ENCODE measurements at places on chromosomes 6 and 20.

DNA sequence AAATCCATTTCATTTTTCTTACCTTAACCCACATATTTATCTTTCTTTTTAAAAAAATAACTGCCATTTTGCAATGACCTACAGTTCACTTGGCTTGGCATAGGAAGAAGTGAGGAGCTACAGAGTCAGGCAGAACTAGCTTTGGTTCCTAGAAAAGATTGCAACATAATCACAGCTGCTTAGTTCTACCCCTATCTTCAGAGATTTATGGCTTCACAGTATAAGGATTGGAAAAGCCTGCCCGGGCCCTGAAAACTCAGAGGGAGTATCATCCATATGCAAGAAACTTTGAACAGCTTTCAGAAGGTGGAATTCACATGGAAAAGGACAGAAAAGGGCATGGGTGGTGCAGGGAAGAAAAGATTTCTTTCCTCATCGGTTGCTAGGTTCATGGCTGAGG is 774.3 kb upstream of the CHD6 start:
- DNase-seq = no peak

GRCh38 chr6:33082702-33083101 is 6.9 kb downstream of the HLA-DPB1 start:
- DNase-seq = no peak

GRCh38 chr6:145865175-145865574 is 50.6 kb upstream of the FBXO30 start:
- DNase-seq = no peak

DNA sequence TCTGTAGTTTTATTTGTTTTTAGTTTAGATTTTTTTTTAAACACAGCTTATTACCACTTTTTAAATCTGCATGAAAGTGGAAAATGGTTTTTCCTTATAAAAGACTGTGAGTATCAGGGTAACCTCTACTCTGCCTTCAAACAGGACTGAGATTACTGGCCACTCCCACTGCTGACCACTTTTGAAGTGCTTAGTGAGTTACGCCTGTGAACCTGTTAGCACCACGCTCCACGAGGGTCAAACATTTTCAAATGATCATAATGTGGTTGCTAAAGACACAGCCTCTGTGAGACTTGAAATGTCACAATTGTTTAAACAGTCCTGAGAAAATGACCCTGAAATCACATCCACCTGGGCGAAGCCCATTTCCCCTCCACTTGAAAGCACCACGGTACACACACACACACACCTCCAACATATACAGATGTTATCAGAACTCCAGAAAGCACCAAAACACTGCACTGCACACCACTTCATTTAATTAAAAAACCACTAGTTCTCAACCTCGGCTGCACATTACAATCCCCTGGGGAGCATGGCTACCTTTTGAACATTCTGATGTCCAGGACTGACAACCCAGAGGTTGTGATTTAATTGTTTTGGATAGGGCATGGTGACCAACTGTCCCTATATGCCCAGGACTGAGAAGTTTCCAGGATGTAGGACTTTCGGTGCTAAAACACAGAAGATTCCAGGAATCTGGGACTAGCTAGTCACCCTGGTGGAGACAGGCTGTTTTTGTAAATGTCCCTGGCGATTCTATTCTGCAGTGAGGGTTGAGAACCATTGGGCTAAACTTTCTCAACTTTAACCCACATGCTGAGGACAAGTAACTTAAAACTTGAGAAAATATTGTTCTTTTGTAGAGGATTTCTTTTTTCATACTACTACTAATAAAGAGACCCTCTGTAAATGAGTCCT is 176.4 kb upstream of the MYLIP start:
- no peak for DNase-seq

DNA sequence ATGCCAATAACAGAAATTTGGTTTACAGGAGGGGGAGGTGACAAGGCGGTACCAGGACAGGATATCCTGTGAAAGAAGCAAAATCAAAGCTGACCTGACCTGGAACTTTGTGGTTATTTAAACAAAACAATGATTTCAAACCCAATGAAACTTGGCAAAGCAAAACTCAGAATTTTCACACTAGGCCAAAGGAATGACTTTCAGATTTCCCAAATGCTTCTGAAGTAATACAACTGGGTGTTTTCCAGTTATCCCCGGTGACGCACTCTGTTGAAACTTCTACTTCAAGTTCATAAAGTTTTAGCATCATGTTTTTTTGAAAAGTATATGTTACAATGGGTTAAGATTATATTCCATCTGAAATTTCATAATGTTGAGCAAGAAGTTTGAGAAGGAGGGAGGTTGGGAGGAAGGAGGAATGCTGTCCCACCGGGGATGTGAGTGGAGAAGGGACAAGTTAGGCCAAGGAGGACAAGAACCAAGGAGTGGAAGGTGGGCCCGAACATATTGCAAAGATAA is 78.1 kb upstream of the TRAF3IP2 start:
- DNase-seq = no peak

DNA sequence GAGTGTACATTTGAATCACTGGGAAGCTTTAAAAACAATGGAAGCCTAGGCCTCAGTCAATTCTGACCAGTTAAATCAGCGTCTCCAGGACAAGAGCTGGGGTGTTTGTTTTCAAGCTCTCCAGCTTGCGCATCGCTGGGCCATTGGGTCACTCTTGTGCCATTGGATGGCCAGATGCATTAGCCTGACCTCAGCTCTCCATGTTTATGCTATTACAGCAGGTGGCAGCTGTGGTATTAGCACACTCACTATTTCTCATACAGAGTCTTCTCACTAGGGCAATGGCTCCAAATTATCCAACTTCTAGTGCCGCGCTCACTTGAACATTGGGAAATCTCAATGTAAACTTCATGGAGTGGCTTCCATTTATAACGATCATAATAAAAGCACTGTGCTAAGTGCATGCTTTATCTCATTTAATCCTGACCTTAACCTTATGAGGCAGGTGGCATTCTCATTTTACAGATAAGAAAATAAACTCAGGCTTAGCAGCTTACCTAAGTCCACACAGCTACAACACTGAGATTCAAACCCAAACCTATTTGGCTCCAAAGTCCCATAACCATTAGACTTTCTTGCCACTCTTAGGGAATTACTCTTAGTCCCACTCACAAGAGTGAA is 108.8 kb downstream of the PPP1R14C start:
- no peak for DNase-seq

GRCh38 chr6:163147994-163148393 is 266.5 kb upstream of the QKI start:
- DNase-seq = no peak

DNA sequence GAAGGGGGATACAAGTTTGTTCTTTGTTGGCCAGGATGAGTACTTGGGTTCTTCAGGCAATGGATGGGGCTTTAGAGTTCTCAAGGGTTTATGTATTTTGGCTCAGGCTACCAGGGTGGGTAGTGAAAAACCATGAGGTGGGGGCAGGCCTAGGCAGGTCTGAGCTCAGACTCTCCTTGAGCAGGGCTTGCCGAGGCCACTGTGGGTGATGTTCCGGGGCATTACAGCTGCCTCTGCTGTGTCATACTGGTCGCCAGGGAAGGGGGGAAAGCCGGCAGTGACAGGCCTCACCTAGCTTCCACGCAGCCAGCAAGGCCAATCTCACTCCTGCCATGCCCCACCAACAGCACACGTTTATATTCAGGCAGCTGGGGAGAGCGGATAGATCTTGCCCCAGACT is 79.6 kb downstream of the BCKDHB start:
- no peak for DNase-seq

- DNase-seq = no peak
These were observed 91.3 kb upstream of the GGTLC1 start for GRCh38 chr20:24079661-24080412.

DNA sequence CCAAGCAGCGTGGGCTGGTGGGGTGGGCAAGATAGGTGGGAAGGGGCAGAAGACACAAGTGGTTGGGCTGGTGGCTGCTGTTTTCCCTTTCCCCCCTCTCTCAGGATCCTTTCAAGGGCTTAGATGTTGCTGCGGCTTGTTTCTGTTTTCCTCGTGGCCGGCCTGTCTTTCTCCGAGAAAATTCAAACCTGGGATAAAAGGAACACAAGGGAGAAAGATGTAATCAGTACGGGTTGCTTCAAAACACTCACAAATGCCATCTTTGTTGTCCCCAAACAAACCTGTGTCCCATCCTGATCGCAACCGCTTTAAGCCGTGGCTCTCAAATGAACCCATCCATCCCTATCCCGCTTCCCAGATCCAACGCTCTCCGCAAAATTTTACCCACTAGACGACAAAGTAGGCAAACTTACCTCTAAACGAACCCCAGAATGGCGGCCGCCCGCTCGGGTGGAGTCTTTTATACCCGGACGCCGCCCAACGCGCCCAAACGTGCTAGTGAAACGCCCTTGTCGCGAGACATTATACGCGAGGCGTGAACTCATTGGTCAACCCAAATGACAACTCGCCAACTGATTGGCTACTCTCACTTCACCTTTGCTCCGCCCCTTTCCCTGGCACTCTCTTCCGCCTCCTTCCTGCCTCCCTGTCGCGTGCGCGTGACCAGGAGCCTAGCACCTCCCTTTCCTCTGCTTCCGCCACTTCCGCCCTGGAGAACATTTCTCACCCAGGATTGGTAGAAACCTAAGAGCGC is at the start of gene PPP1R10:
Gene PPP1R10 (minus strand): TSS at position 433 of the 754 bp plus-strand sequence. CDS start 7,299 bp downstream, outside the sequence.
- DNase-seq = peak; percentile 94

- DNase-seq = no peak
These were observed 10.9 kb downstream of the RRP36 start for GRCh38 chr6:43032326-43032725.

DNA sequence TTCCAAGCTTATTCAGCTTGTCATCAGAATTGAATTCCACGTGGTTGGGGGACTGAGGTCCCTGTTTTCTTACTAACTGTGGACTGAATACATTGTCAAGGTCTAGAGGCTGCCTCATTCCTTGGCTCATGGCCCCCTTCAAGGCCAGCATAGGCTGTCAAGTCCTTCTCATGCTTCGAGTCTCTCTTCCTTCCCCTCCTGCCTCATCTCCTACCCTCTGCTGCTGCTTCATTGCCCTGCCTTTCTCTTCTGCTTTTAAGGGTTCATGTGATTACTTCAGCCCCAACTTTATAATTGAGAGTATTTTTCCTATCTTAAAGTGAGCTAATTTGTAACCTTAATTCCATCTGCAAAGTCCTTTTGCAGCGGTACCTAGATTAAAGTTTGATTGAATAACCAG is 27.6 kb upstream of the ZNF831 start:
- no peak for DNase-seq

Data from amygdala (tissue), 56 donors.